DMS 273 treated with DMSO at 0.1 percent for 48 hours (cell line): ENCODE measurements at places on chromosomes 13 and 19.

DNA sequence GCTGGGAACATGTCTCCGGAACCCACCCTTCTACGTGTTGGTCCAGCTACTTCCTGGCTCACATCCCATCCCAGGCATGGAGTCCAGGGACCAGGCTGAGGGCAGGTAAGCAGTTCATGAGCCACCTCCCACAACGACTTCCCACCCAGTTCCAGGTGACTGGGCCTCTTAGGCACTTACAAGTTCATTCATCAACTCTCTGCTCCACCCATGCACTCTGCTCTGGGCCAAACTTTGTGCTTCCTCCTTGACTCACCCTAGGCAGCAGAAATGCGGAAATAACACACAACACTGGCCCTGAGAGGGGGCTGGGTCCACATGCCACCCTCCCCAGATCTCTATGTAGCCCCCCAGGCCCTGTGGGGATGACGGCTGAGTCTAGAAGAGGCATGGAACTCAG is 20.5 kb downstream of the IQCN start:
- no peak for DNase-seq

- no peak for DNase-seq
These were observed 12.7 kb upstream of the KL start for GRCh38 chr13:33003458-33004019.

DNA sequence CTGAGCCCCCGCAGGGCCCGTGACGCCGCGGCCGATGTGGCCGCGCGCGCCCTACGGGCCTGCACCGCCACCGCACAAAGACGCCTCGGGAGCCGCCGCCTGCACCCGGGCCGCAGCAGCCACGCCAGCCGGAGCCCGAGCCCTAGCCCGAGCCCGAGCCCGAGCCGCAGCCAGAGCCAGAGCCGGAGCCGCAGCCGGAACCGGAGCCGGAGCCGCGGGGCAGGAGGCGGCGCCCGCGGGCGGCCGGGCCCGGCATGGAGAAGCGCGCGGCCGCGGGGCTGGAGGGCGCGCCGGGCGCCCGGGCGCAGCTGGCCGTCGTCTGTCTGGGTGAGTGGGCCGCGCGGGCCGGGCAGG is 379 bp downstream of the LRP3 start:
- DNase-seq = no peak

DNA sequence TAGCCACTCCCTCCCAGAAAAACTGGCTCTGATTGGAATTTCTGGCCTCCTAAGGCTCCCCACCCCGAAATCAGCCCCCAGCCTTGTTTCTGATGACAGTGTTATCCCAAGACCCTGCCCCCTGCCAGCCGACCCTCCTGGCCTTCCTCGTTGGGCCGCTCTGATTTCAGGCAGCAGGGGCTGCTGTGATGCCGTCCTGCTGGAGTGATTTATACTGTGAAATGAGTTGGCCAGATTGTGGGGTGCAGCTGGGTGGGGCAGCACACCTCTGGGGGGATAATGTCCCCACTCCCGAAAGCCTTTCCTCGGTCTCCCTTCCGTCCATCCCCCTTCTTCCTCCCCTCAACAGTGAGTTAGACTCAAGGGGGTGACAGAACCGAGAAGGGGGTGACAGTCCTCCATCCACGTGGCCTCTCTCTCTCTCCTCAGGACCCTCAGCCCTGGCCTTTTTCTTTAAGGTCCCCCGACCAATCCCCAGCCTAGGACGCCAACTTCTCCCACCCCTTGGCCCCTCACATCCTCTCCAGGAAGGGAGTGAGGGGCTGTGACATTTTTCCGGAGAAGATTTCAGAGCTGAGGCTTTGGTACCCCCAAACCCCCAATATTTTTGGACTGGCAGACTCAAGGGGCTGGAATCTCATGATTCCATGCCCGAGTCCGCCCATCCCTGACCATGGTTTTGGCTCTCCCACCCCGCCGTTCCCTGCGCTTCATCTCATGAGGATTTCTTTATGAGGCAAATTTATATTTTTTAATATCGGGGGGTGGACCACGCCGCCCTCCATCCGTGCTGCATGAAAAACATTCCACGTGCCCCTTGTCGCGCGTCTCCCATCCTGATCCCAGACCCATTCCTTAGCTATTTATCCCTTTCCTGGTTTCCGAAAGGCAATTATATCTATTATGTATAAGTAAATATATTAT is 6.1 kb downstream of the FOSB start:
- DNase-seq = no peak
